ENCODE measurements at places on chromosomes 11 and 22.

GRCh38 chr11:24234822-24235508 lies 261.9 kb upstream of the LUZP2 start:
- no peak for DNase-seq

- DNase-seq, result no peak
These were observed 64.6 kb downstream of the PPFIBP2 start for GRCh38 chr11:7578276-7578955.

- DNase-seq, result no peak
These were observed 5.0 kb upstream of the SOX10 start for GRCh38 chr22:37989146-37990045.

- DNase-seq, result peak; percentile 41
These were observed 33.7 kb downstream of the EXPH5 start for GRCh38 chr11:108559904-108560303.

GRCh38 chr11:76617553-76618265 lies 52.8 kb downstream of the LRRC32 start:
- DNase-seq, result no peak
